CD4-positive, alpha-beta T cell treated with Interleukin-2 at 100 ng/mL for 4 hours (primary cell): ENCODE measurements at places on chromosomes 13 and 19.
A peak's percentile ranks its signal among the peaks of the same experiment; 100 is the strongest.

GRCh38 chr13:64528838-64529237 is 2701.3 kb downstream of the PCDH9 start:
- DNase-seq: no peak

DNA sequence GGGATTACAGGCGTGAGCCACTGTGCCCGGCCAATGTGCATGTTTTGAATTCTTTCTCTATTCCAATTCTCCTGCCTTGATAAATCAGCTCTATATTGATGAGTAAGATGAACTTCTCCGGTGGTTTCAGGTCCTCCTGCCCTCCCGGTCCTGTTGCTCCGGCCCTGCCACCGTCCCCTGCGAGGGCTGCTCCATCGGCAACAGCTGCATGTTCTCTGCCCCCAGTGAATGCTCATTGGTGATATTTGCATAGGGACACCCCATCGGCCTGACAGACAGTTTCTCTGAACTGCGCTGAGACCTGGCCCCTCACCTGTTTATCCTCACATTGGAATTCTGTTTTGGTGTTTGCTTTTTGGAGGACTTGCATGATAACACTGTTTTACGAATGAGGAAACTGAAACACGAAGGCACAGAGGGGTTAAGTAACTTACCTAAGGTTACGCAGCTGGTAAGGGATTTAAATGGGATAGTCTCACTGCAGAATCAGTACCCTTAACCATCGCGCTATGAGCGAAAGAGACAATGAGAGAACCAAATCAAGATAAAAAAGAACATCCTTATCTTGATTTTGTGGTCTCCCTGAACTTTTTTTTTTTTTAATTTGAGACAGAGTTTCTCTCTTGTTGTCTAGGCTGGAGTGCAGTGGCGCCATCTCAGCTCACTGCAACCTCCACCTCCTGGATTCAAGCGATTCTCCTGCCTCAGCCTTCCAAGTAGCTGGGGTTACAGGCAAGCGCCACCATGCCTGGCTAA is 32.2 kb downstream of the ZNF557 start:
- no peak for DNase-seq

DNA sequence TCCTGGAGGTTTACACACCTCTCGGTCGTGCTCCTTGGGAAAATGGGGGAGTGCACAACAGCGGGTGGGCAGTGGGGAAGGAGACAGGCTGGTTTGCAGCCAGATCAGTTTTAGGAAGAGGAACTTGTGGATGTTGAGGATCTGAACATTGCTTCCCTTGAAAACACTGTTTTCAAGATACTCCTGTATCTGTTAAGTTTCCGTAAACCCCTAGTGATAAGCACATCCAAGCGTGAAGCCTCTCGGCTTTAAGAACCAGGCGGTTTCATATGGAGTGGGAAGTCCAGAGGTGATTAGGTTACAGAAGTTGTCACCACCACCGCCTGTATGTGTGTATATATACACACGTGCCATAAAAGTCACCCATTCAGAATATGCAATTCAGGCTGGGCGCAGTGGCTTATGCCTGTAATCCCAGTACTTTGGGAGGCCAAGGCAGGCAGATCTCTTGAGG is 47.4 kb downstream of the SIPA1L3 start:
- DNase-seq: no peak

DNA sequence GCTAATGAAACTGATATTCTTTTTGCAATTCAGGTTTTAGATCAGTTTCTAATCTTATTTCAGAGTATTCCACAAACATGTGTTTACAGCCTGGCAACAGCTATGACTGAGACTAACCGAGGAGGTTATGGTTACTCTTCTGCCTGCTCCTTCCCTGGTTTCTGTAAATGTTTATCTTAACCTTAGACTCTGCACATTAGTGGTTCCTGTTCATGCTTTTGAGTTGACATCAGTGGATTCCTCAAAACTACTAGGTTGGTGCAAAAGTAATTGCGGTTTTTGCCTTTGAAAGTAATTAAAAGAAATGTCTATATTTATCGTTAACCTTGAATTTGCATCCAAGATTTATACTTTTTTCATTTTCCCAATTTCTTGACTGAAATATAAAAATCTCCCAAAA is 237.0 kb upstream of the TSHZ3 start:
- DNase-seq: no peak

DNA sequence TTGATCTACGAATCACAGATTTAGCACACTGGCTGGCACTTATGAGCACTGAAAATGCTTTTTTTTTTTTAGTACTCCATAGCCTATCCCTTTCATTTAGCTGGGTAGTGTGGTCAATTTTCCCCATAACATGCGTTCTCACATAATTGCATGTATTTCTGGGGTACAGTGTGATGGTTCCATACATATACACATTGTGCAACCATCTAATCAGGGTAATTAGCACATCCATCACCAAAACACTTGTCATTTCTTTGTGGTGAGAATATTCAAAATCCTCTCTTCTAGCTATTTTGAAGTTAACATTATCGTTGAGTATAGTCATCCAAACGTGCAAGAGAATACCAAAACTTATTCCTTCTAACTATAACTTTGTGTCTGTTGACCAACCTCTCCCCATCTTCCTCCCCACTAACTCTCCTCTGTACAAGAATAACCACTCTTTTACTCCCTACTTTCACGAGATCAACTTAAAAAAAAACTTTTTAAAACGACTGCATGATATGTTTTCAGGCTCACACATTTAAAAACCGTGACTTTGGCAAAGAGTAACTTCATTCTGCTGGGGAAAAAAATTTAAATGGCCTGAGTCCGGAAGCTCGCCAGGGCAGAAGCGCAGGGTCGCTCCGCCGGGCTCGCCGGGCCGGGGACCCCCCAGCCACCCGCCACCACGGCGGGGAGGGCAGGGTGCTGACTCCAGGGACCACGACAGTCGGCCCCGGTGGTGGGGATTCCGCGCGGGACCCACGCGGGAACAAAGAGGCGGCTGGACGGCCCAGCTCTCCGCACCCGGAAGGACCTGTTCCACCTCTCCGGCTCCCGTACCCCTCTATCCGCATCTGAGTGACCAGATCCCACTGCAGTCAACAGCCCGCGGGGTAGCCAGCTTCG is 868 bp upstream of the UBAC2 start:
- DNase-seq: no peak

GRCh38 chr19:5369962-5370367 is 29.4 kb upstream of the PTPRS start:
- peak; percentile 5 for DNase-seq
